ENCODE measurements at places on chromosomes 7 and 10.
A peak's percentile ranks its signal among the peaks of the same experiment; 100 is the strongest.

DNA sequence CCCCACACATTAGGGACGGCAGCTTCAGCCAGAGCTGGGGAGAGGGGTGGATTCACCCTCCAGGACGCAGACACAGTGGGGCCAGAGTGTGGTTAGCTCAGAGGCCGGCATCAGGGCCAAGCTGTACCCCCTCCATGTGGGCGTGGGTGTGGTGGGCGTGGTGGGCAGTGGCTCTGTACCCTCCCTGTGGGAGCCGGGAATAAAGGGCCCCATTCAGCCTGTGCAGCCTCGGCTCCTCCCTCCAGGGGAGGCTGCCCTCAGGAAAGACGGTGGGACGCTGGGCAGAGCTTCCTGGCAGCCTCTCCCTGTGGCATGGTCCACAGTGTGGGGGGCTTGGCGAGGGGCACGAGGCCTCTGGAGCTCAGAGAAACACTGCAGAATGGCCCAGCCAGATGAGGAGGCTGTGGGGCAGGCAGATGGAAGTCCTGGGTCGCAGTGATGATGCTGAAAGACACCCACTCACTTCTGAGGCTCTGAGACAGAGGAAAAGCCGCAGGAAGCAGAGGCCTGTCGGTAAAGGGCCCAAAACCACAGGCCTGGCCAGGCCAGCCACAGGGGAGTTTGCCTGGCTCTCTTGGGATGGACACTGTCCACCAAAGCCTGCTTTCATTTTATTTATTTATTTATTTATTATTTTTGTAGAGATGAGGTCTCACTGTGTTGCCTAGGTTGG is 108.0 kb downstream of the SH3PXD2A start:
- no peak for DNase-seq

GRCh38 chr7:20738518-20739481 is 47.9 kb downstream of the SP8 start:
- no peak for DNase-seq

- DNase-seq: no peak
Observed at GRCh38 chr7:109552017-109552416, 982.3 kb downstream of the DNAJB9 start.

GRCh38 chr7:101162551-101163278 is 2.7 kb downstream of the VGF start:
- no peak for DNase-seq

DNA sequence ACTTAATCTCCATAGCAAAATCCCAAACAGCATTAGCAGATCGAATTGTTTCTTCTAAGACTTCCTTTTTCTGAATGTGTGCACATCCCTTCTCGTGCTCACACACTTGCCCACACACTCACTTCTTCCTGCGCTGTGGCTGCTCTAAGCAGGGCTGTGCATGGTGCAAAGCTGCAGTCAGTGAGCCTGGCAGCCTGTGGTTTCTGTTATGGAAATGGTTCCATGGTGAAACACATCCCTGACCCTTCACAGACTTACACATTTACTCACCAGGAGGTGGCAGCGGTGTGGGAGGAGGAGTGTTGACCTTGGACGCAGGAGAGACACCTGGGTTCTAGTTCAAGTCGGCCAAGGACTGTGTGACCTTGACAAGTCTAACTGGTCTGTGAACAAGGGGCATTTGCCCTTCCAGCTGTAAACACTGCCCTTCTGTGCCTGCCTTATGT is 24.9 kb downstream of the MTURN start:
- no peak for DNase-seq

DNA sequence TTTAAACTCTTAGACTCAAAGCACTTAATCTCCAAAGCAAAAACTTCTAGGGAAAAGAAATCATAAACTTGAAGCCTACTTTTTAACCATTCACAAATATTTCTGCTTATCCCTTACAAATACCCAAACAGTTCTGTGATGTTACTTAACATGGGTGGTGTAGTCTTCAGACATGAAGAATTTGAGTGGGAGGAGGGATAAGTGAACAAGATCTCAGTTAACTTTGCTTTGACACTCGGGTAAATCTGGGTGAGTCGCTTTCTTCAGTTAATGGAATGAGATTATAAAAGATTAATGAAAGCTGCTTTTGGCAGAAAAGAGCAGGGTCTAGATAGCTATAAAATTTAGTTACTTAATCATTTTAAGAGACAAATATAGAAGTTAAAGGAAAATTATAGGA is 47.5 kb downstream of the RNF133 start:
- DNase-seq: no peak

- no peak for DNase-seq
Observed at GRCh38 chr7:121109145-121109544, 120.6 kb downstream of the CPED1 start.

DNA sequence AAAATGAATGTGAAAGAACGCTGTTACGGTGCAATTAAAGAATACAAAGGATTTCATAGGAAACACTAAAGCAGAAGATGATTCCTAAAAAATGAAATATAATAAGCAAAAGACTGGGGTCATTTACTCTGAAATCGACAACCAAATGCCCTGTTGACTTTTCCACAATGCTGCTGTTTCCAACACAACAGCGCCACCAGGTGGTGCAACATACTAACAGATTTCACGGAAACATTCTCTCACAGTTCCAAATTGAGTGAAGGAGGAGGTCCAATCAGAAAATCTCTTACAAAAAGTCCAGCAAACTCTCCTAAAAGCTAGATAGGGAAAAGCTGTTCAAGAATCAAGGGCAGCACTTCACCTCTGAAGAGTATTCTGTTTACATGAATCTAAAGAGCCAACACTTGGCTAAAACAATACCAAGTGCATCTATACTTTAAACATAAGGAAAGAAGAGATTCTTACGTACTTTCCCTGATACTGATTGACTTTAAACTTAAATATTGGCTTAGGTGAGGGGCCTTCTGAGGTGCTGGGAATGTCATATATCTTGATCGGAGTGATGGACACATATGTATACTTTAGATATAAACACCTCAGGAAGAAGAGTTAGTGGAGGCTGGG is 55.9 kb downstream of the UPF2 start:
- peak; percentile 64 for DNase-seq

GRCh38 chr7:36526863-36527548 is 137.3 kb downstream of the ANLN start:
- DNase-seq: no peak

DNA sequence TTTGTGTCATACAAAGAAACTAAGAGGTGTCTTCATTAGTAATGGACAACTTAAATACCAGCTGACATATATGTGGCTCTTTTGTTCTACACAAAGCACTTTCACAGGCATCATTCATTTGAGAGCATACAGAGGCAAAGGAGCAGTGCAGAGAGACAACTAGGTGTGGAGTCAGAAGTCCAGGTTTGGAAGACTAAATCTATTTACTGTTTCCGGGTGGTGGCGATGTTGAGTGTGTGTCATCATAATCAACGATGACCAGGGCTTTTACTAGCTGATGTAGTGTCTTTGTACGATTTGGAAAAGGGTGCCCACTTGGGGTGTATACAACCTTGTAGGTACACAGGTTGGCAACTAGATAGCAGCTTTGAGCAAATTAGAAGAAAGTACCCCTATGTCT is 195.5 kb upstream of the CCDC6 start:
- no peak for DNase-seq

- no peak for DNase-seq
Observed at GRCh38 chr10:1343176-1343575, 287.0 kb downstream of the WDR37 start.

GRCh38 chr10:77799352-77799751 is 127.2 kb downstream of the DLG5 start:
- DNase-seq: no peak

- peak; percentile 17 for DNase-seq
Observed at GRCh38 chr10:103859161-103860086, 4.0 kb upstream of the SH3PXD2A start.

GRCh38 chr10:7445474-7446185 is 34.8 kb upstream of the SFMBT2 start:
- no peak for DNase-seq

- no peak for DNase-seq
Observed at GRCh38 chr7:127644484-127644883, 7.5 kb upstream of the SND1 start.

- no peak for DNase-seq
Observed at GRCh38 chr7:90951986-90952954, 312.0 kb upstream of the FZD1 start.

All from stimulated activated CD4-positive, alpha-beta T cell treated with anti-CD3 and anti-CD28 coated beads, TNF-alpha, amount 100 ng/mL, for 48 hours (primary cell).